ENCODE measurements at places on chromosomes 5 and 9. TPM values are rescaled to one million over a fixed set of nuclear protein-coding genes. Genes with fewer than 3 reads are reported as not detected.

Gene RGS7BP
- 1.7 TPM for total RNA-seq

- no peak for DNase-seq
Observed at GRCh38 chr9:113652355-113653152, 189.0 kb downstream of the RGS3 start.

DNA sequence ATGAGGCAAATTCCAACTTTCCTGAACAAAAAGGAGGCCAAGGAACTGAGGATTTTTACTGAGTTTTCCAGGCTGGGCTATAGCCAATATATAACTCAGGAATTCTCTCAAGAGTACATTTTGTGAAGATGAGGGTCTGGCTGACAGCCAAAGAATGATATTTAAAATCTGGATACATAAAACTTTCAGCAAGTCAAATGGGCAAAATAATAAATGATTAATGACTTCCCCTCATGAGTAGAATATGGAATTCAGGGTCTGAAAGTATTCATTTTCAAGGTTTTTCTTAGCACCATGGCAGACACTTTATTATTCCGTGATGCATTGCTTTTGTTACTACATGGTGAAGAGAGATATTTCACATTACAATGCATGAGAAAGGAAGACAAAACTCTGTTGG, 7.8 kb downstream of the FAM81B start:
- DNase-seq = no peak

Gene SHISAL2B
- not detected for total RNA-seq

DNA sequence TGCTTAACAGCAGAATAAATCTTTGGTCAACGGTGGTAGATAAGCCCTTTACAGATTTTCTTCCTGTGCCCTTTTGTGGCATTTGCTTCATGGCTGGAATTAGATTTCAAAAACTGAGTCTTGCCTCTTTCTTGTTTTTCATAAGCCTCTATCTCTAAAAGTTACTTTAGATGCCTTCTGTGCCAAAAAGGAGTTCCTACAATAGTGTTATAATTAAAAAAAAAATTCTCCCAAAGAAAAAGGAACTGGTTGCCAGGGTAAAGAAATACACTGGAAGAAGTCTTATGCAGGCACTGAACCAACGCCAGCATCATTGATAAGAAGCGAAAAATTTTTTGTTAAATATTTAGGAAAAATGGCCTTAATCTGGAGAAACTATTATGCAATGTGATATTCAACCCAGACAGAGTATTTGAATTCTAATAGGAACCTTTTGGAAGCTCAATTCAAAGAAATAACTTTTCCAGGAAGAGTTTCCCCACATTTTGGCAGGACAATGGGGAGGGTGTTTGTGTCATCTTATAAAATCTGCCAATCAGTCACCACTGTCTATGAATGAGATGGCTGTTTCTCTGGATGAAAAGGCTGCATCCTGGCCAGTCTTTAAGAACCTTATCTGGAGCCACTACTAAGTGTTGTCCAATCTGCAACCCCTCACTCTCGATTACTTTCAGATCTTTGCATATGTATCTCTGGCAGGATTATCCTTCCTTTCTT, 608.1 kb downstream of the PDE4D start:
- no peak for DNase-seq

- DNase-seq = no peak
Observed at GRCh38 chr9:88391921-88392320, 3.7 kb downstream of the SPIN1 start.

GRCh38 chr9:82105729-82106128, 117.2 kb downstream of the SPATA31D1 start:
- DNase-seq = no peak

- DNase-seq = no peak
Observed at GRCh38 chr5:137606401-137606800, 107.3 kb upstream of the SPOCK1 start.

DNA sequence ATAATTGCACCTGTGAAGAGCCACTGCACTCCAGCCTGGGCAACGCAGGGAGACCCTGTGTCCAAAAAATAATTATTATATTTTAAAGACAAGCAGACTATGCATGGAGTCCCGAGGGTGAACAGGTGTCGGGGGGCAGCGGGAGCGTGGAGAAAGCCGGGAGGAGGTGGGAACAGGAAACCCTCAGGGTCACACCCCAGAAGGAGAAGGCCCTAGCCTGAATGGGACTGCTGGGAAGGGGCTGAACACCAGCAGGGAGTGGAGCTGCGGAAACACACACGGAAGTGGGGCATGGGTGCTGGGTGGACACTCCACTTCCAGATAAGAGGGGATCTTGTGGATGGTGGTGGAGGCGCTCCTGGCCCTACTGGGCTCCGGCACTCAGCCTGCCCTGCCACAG, 12.8 kb downstream of the SURF6 start:
- DNase-seq = no peak

Gene POLR3G
- total RNA-seq = 2.2 TPM

Gene RAPGEF6
- total RNA-seq = 19.7 TPM

DNA sequence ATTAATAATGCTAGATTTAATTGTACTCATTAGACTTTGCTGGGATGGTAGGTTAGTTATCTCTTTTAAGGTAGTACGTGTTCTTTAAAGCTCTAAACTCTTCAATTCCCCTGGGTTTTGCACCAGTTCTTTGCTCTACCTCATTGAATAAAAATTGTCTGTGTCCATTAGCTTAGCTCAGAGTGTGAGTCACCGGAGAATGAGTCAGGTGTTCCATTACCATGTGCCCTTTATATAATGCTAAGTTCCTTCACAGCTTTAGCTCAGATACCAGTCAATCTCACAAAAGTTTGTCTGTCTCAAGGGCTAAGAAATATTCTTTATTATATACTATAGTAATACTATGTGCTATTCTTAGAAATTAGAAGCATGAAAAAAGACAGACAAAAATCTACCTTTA, 339.4 kb downstream of the PRELID2 start:
- DNase-seq = peak; percentile 25

DNA sequence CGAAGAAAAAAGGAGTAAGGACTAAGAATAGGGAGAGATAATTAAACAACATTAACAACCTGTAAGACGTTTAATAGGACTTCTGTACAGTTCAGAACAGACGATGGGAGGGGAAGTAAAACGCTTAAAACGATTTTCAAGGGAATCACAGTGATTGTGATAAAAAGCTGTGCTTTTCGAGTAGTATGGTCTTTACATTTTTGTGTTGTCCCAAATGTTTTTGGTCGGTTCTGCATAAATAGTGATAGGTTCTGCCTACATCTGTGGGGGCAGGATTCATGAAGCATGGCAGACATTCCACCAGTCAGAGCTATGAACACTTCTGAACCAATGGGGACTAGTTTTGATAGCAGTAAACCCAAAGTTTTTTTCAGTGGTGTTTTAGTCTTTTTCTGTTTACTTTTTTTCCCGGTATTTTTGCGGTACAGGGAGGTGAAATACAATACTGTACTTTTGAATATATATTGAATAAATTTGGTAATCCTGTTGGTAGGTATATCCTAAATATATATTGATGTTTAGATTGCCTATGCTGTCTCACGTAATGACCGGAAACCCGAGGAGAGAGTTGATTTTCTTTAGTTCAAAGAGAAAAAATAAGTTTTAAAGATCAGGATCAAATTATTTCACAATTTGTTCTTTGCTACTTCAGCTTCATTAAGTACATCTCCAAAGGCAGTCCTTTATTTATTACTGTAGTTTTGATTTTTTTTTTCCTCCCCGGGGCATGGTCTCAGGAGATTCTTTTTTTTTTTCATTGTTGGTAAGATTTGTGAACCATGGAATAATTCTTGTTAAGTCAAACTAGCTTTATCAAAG, 1.3 kb downstream of the ERBIN start:
- peak; percentile 19 for DNase-seq

DNA sequence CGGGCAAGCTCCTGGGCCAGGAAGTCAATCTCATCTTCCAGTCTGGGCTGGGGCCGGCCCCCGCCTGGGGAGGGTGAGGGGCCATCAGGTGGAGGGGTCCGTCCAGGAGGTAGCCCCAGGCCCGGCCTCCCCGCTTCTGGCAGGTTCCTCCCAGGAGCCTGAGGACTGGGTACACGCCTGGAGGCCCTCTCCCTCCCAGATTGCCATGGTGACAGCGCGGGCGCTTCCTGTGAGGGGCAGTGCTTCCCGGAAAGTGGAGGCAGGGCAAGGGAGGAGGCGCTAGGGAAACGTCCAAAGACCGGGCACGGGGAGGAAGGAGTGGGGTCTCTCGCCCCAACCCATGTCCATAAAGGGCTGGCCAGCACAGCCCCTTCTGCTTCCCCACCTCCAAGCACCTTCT, 4.9 kb downstream of the NPDC1 start:
- DNase-seq = no peak

Gene SHOC1
- total RNA-seq = 1.4 TPM

Gene SLC46A2
- 49.5 TPM for total RNA-seq

Gene SLC4A9
- 1.4 TPM for total RNA-seq

Gene RANBP3L
- total RNA-seq = 2.0 TPM

GRCh38 chr9:121818016-121818661, 166.7 kb downstream of the DAB2IP start:
- peak; percentile 59 for DNase-seq

Gene TMEM215
- total RNA-seq = not detected

- no peak for DNase-seq
Observed at GRCh38 chr9:114392749-114393112, 4.9 kb upstream of the AKNA start.

- no peak for DNase-seq
Observed at GRCh38 chr5:51685419-51685818, 302.2 kb downstream of the ISL1 start.

DNA sequence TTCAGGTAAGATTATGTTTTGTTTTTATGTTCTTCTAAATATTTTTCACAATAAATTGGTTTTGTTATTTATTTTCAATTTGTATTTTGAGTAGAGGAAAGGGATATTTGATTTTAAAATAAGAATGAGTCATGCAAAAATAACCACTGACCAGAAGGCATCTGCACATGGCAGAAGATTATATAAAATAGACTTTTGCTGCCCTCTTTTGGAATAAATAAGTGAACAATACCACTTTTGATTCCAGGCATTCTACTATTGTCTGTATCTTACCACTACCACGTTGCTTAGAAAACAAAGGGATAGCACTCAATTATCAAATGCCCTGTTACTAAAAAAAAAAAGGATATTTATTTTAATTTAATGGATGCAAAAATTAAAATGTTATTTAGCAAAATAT, 227.3 kb upstream of the ITGA1 start:
- DNase-seq = no peak

Gene GFI1B
- not detected for total RNA-seq

Gene CKS2
- total RNA-seq = 24.7 TPM

DNA sequence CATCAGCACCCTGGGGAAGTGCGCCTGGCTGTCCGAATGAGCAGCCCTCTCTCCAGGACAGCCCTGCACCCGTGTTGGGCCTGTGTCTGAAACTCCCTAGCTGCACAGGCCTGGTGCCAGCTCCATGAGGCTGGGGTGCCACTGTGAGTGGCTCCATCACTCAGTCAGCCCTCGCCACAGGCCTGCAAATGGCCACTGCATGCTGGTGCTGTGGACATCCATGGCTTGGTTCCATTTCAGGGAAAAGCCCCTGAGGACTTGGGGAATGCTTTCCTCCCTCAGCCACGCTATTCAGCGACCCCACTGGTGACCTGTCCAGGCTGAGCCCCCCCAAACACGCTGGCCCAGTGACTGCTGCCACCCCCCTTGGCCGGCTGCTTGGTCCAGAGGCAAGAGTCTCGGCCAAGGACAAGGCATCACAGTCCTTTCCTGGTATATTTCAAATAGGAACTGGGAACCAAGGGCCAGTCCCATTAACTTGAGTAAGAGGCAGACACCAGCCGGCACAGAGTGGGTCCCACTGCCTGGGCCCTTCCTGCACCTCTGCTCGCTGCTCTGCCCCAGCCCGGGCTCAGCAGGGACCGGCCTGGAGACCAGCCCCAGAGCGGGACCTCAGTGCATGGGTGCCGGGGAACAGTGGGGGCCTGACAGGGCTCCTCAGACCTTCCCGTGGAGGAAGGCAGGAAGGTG, 181.3 kb downstream of the AUH start:
- no peak for DNase-seq

Gene CDX1
- not detected for total RNA-seq

Gene CCNO
- total RNA-seq = 5.4 TPM

Gene C1QTNF2
- total RNA-seq = 0.65 TPM

Gene SMIM15
- 30.9 TPM for total RNA-seq

DNA sequence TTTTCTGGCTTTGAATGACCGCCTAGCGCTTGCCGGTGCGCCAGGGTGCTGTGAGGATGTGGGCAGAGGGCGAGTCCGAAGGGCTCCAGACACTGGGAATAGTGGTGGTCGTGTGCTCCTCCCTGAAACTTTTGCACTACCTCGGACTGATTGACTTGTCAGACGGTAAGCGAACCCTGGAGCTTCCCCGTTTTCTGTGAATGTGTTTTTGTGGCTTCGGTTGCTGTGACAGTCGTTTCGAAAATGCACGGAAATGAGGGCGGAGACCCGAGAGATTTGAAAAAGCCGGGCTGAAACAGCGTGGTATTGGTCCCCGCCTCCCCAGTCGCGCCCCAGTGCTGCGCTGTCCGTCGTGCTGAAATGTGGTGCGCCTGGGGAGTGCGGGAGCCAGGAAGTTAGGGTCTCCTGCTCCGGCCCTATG, 102.5 kb upstream of the GABRP start:
- DNase-seq = no peak

- peak; percentile 62 for DNase-seq
Observed at GRCh38 chr9:2158111-2158610, 143.0 kb downstream of the SMARCA2 start.

- no peak for DNase-seq
Observed at GRCh38 chr5:152532714-152533113, 127.6 kb upstream of the NMUR2 start.

Data from lower leg skin (tissue), 4 donors.